Ovary (tissue), 10 donors: ENCODE measurements at places on chromosomes 3 and 15. TPM values are rescaled to one million over a fixed set of nuclear protein-coding genes. Genes with fewer than 3 reads are reported as not detected.
A peak's percentile ranks its signal among the peaks of the same experiment; 100 is the strongest.

GRCh38 chr3:44902628-44903027 lies 28.2 kb downstream of the TGM4 start:
- DNase-seq = no peak

GRCh38 chr3:73141525-73141924 lies 80.1 kb downstream of the EBLN2 start:
- peak; percentile 62 for DNase-seq

The GPR149 gene
- not detected for polyA plus RNA-seq

GRCh38 chr15:41284427-41285177 lies 47.8 kb downstream of the OIP5 start:
- no peak for DNase-seq

DNA sequence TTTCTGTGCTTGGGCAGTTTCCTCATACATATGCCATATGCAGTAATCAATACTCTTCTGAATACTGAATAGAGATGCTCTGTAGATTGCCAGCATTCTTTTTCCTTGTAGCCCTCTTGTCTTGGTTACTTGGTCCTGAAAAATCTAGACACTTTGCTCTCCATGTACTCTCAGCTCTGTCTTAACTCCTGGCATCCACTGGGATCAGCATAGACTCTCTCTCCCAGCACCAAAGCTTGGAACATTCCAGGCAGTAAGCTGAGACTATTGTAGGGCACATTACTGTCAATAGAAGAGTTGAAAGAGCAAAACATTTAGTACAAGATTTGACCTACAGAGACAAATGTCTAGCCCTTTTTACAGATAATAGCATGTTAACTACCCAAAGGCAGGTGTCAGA lies 1100.3 kb downstream of the TBL1XR1 start:
- DNase-seq = no peak

The HTR3D gene
- not detected for polyA plus RNA-seq

The TGM4 gene
- not detected for polyA plus RNA-seq

The FOXL2 gene
- polyA plus RNA-seq = 61.2 TPM

The CLDN18 gene
- not detected for polyA plus RNA-seq

The P2RY12 gene
- 1.3 TPM for polyA plus RNA-seq

DNA sequence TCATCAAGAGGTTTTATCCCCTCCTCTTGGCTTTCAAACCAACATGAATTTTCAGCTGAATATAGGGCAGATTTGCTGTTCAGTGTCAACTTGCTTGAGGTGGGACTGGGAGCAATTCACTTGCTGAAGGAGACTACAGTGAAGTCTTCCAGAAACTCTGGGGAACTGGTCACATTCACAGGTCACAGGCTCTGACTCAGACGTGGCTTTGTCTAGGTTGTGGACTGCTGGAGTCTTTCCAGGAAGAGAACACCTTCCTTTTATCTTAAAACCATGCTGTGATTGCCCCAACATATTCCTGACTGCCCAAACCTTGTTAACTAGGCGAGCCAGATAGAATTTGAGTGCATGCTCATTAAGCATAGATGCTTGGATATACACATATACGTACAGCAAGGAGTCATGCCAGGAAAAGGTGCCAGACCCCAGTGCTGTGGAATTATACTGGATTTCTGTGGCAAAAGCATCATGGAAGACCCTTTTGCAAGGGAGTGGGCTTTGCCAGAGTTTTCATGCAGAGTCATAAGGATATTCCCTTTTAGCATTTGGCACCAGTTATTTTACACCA lies 399.1 kb upstream of the TBL1XR1 start:
- DNase-seq = no peak

The SEMA3F gene
- 8.3 TPM for polyA plus RNA-seq

The GATA2 gene
- 8.1 TPM for polyA plus RNA-seq

DNA sequence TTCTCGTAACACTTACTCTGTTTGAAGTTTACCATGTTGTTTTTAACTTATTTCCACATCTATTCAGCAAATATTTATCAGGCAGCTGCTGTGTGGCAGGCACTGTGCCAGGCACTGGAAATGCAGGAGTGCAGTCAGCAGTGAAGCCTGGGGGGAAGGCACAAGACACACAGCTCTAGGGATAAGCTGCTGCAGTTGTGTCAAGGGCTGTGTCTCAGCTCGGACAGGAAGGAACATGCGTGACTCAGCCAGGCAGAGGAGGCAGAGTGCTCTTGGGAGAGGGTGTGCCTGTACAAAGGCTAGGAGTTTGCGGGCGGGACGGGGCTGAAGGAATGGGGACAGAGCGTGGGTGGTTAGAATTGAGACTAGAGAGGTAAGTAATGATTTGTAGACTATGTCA lies 24.7 kb downstream of the LYSMD4 start:
- DNase-seq = peak; percentile 68

- no peak for DNase-seq
These were observed 73.7 kb downstream of the TM2D3 start for GRCh38 chr15:101578443-101578894.

GRCh38 chr15:48472756-48473155 lies 141.5 kb downstream of the DUT start:
- no peak for DNase-seq

The ANKDD1A gene
- 6.2 TPM for polyA plus RNA-seq

GRCh38 chr3:138332472-138333073 lies 2.9 kb upstream of the NME9 start:
- no peak for DNase-seq

DNA sequence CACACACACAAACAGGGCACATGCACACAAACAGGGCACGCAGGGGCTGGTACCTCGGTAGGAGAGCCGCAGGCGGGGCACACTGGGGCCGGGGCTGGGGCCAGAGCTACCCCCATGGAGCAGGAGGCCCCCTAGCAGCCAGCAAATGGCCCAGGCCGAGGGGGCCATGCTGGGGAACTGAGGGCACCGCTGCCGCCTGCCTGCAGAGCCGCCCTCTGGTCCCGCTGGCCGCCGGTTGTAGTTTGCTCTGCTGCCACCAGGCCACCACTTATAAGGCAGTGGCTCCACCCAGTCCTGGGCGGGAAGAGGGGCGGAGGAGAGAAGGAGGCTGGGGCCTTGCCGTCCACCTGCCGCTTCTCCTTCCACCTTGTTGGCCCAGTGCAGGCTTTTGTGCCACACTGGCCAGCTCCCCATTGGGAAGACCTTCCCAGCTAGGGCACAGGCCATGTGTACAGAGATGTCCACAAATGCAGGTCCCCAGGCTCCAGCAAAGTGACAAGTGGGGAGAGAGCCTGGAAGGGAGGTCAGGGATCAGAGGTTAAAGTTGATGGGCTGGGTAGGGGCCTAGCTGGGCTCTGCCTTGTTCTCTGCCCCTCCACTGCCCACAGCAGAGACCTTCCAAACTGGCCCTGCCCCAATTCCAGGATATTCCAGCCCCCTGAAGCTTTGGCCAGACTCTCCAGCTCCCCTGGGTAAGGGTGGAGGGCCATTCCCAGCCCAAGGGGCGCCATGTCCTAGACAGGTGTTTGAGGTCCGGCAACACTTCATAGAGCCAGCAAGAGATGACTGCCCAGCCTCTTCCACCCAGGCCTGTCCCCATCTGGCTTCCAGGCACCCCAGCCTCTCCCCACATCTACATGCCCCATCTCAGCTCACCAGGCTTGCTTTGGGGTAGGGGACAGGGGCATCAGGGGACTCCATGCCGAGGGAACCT lies at the start of gene SEMA3G:
Gene SEMA3G, minus strand, starts transcription at position 244 of the 934 bp plus-strand sequence. Its CDS starts 76 bp downstream, at position 168.
- no peak for DNase-seq

DNA sequence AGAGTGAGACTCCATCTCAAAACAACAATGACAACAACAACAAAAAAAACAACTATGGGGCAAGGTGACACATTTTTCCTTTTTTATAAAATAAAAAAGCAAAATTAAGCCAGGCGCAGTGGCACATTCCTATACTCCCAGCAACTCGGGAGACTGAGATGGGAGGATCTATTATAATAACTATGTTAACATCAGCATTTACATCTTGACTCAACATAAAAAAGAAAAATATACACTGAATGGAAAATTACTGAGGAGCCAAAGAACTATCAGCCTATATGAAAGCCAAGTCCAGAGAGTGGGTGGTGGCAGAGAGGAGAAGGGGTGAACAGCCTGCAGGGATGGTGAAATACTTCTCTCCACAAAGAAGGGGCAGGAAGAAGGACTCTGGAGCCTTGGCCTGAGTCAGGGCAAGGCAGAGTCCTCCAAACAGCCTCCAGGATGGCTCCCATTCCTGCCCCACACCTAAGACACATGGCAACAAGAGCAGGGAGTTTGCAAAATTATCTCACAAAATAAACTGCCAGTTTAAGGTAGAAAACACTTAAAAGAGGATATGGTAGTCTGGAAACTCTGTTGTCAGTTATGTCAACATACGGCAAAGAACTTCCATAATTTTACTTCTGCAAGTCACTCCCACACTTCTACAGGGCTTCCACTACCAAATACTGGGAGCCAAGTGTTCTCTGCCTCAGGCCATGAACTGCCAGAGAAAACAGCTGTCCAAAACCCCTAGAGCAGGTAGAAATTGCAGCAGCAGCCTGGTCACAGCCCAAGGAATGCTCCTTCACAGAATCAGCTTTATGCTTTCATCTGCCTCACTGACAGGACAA lies 25.9 kb downstream of the HSPBAP1 start:
- no peak for DNase-seq

The PLOD2 gene
- polyA plus RNA-seq = 39.6 TPM

The MAGEL2 gene
- 1.7 TPM for polyA plus RNA-seq

The TTLL13 gene
- 0.04 TPM for polyA plus RNA-seq

DNA sequence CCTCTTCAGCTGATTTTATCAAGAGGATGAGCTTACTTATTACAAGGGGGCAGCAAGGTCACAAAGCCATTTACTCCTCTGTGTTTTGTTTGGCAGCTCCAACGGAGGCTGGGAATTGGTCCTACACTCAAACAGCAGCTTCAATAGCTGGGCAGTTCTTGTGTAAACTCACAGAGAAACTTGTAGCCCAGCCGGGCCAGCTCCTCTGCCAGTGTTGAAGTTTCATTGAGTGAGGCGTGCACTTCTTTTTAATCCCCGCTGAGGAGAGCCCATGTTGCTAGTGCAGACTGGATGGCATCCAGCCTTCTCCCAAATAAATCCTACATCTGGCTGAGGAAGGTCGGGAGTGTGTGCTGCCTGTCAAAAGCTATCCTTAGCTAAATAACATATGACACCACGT lies 59.5 kb downstream of the BFSP2 start:
- DNase-seq = no peak

The THOC7 gene
- polyA plus RNA-seq = 80.3 TPM

The PAQR5 gene
- polyA plus RNA-seq = 2.4 TPM

The GOLGA8T gene
- 0.17 TPM for polyA plus RNA-seq
